Gastroesophageal sphincter (tissue), 4 donors: ENCODE measurements at places on chromosomes 16 and 17.
A peak's percentile ranks its signal among the peaks of the same experiment; 100 is the strongest.

DNA sequence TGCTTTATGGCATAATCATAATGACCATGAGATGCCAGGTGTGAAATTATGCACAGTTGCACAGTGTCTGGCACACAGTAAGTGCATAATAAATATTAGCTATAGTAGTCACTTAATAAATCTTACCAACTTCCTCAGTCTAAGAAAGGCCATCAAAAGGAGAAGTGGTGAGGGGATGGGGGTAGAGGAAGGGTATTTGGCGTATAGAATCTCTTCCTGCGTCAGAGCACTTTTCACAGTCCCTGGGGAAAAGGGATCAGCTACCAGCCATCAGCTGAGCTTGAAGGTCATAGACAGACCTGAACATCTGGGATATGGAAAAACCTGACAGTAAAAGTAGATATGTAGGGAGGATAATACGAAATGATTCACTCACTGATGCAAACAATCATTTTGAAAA lies 5.8 kb downstream of the CRHR1 start:
- no peaks in the 10 kb centered on the region for H3K4me1 ChIP-seq
- H3K4me3 ChIP-seq = no peak overlapping the region
- H3K27ac ChIP-seq = no peak overlapping the region
- no peak for ATAC-seq
- H3K36me3 ChIP-seq = no peaks in the 10 kb centered on the region

GRCh38 chr16:84568066-84568465 lies 49.8 kb downstream of the COTL1 start:
- H3K4me1 ChIP-seq = no peaks in the 10 kb centered on the region
- no peaks in the 10 kb centered on the region for H3K36me3 ChIP-seq
- ATAC-seq = no peak
- no peak overlapping the region for H3K4me3 ChIP-seq

GRCh38 chr16:62853887-62854286 lies 817.6 kb upstream of the CDH8 start:
- no peak for ATAC-seq
- H3K27ac ChIP-seq = no peak overlapping the region
- H3K4me3 ChIP-seq = no peak overlapping the region
- H3K36me3 ChIP-seq = no peaks in the 10 kb centered on the region

- peaks cover 8% of the 10 kb centered on the region for H3K4me1 ChIP-seq
- H3K27ac ChIP-seq = no peak within 1 kb of the TSS
- peak within 1 kb of the TSS; percentile 18 for H3K4me3 ChIP-seq
- H3K27me3 ChIP-seq = peaks cover 98% of the 10 kb centered on the region
- no peak for ATAC-seq
These were observed at the start of gene IKZF3 for GRCh38 chr17:39863918-39864746. IKZF3 (minus strand) TSS chr17:39864312; CDS start chr17:39864126, 186 bp downstream.

GRCh38 chr17:5800131-5800530 lies 215.8 kb upstream of the NLRP1 start:
- H3K36me3 ChIP-seq = no peaks in the 10 kb centered on the region
- H3K4me1 ChIP-seq = no peaks in the 10 kb centered on the region
- no peak for ATAC-seq
- peaks cover 65% of the 10 kb centered on the region for H3K27me3 ChIP-seq
- H3K27ac ChIP-seq = no peak overlapping the region
- no peak overlapping the region for H3K4me3 ChIP-seq

- no peak overlapping the region for H3K27ac ChIP-seq
- ATAC-seq = no peak
- no peak overlapping the region for H3K4me3 ChIP-seq
- no peaks in the 10 kb centered on the region for H3K36me3 ChIP-seq
- no peaks in the 10 kb centered on the region for H3K4me1 ChIP-seq
These were observed 106.7 kb downstream of the CMIP start for GRCh38 chr16:81551151-81551808.

- no peak for ATAC-seq
- H3K4me3 ChIP-seq = no peak overlapping the region
- no peaks in the 10 kb centered on the region for H3K27me3 ChIP-seq
- H3K4me1 ChIP-seq = peaks cover 9% of the 10 kb centered on the region
- H3K36me3 ChIP-seq = peaks cover 38% of the 10 kb centered on the region
These were observed 2.2 kb downstream of the LMF1 start for GRCh38 chr16:968620-969019.

- H3K27ac ChIP-seq = no peak overlapping the region
- no peak for ATAC-seq
- no peaks in the 10 kb centered on the region for H3K36me3 ChIP-seq
- H3K27me3 ChIP-seq = peaks cover 16% of the 10 kb centered on the region
- no peak overlapping the region for H3K4me3 ChIP-seq
- no peaks in the 10 kb centered on the region for H3K4me1 ChIP-seq
These were observed 220.6 kb downstream of the CDRT15L2 start for GRCh38 chr17:20800146-20800545.

GRCh38 chr16:12344577-12345343 lies 368.2 kb downstream of the SNX29 start:
- no peaks in the 10 kb centered on the region for H3K27me3 ChIP-seq
- H3K27ac ChIP-seq = no peak overlapping the region
- H3K4me3 ChIP-seq = no peak overlapping the region
- H3K36me3 ChIP-seq = no peaks in the 10 kb centered on the region
- H3K4me1 ChIP-seq = peaks cover 6% of the 10 kb centered on the region
- no peak for ATAC-seq

DNA sequence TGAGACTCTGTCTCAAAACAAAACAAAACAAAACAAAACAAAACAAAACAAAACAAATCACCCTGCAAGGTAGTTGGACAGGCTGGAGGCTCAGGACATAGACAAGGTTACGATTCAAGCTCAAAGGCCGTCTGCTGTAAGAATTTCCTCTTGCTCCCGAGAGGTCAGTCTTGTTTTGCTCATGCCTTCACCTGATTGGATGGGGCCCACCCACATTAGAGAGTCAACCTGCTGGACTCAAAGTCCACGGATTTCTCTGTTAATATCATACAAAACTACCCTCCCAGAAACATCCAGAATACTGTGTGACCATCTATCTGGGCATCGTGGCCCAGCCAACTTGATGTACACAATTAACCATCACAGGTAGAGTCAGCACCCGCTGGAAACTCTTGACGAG lies 330.0 kb upstream of the EEF2KMT start:
- H3K27me3 ChIP-seq = peaks cover 9% of the 10 kb centered on the region
- no peak for ATAC-seq
- no peaks in the 10 kb centered on the region for H3K4me1 ChIP-seq
- no peak overlapping the region for H3K27ac ChIP-seq

DNA sequence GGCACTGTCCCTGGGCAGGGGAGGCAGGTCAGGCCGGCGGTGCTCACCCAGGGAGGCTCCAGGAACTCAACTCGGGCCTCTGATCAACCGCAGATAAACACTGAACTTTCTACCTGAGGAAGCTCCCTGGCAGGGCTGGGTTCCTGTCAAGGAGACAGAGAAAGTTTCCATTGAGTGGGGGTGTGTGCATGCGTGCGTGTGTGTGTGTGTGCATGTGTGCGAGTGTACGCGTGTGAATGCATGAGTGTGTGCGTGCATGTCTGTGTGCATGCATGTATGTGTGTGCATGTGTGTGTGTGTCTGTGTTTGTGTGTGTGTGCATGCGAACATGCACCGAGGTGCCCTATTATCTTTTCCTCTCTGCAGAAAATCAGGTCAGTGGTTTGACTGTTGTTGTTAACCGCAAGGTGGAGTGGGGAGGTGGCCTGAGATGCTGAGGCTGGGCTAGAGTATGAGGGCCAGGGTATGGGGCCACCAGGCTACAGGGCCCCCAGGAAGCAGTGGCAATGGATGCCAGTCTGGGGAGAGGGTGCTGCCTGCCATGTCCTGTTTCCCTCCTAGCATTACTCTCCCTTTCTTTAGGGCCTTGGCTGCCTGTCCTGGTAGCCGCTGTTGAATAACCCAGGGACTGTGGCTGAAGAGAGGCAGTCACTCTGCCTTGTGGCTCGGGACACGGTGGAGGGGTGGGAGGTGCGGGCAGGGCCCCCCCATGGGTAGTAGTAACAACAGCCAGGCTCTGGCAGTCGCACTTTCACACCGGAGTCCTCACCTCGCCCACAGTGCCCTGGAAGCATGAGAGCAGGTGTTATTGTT lies 24.0 kb downstream of the CCR7 start:
- no peak overlapping the region for H3K4me3 ChIP-seq
- H3K27ac ChIP-seq = peak overlapping the region; percentile 92
- no peak for ATAC-seq
- no peaks in the 10 kb centered on the region for H3K36me3 ChIP-seq
- peaks cover 55% of the 10 kb centered on the region for H3K4me1 ChIP-seq

GRCh38 chr17:73358668-73359067 lies 46.9 kb upstream of the CDC42EP4 start:
- H3K27me3 ChIP-seq = no peaks in the 10 kb centered on the region
- no peaks in the 10 kb centered on the region for H3K36me3 ChIP-seq
- no peak for ATAC-seq
- H3K27ac ChIP-seq = no peak overlapping the region
- peaks cover 39% of the 10 kb centered on the region for H3K4me1 ChIP-seq

GRCh38 chr16:67948015-67948414 lies 4.1 kb upstream of the LCAT start:
- peaks cover 95% of the 10 kb centered on the region for H3K36me3 ChIP-seq
- peaks cover 61% of the 10 kb centered on the region for H3K4me1 ChIP-seq
- no peak for ATAC-seq
- no peak overlapping the region for H3K4me3 ChIP-seq

DNA sequence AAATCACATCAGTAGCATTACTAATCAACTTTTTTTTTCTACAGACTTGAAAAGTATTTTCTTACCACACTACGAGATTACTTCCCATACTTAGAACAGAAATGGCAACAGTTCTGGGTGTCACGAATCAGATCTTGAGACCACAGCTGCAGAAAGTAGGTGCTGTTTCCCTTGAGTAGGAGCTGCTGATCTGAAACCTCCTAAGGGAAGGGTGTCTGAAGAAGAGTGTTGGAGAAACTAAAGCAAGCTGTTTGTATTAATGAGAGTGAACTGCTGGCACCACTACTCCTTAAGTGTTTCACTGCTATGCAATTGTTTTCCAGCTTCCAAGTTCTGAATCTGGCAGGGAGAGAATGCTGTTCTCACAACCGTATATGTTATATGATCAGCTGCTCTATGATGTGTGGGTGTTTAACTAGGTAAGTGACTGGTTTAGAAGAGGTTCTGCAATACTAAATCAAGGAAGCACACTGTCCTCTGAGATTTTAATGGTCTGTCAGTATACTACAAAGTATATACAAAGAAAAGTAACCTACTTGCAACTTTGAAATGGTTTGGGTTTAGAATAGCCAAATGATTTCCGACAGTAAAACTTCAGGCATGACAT lies 3.3 kb downstream of the ZNF652 start:
- peak overlapping the region; percentile 14 for H3K4me3 ChIP-seq
- peak overlapping the region; percentile 2 for H3K27ac ChIP-seq
- no peak for ATAC-seq
- no peaks in the 10 kb centered on the region for H3K27me3 ChIP-seq
- H3K4me1 ChIP-seq = peaks cover 83% of the 10 kb centered on the region

GRCh38 chr17:38584350-38584925 lies 21.3 kb downstream of the SRCIN1 start:
- H3K27me3 ChIP-seq = peaks cover 78% of the 10 kb centered on the region
- peak; percentile 80 for ATAC-seq
- peaks cover 27% of the 10 kb centered on the region for H3K4me1 ChIP-seq
- no peak overlapping the region for H3K4me3 ChIP-seq
- no peaks in the 10 kb centered on the region for H3K36me3 ChIP-seq

DNA sequence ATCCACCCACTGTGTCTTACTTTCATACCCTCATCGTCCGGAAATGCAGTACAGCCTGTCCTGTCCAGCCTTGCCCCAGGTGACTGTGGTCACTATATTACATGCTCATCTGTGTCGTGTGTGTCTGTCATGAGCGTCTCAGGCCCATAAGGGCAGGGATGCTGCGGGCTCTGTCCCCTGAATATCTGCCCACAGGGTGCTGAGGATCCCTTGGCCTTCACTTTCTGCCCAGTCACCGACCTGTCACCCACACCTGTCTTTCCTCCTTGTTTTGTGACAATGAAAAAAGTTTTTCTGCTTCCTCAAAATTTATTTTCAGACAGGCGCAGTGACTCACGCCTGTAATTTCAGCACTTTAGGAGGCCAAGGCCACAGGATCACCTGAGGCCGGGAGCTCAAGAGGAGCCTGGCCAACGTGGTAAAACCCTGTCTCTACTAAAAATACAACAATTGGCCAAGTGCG lies 1.4 kb upstream of the CTRB1 start:
- no peaks in the 10 kb centered on the region for H3K36me3 ChIP-seq
- no peak for ATAC-seq
- H3K4me1 ChIP-seq = no peaks in the 10 kb centered on the region
- no peaks in the 10 kb centered on the region for H3K27me3 ChIP-seq

DNA sequence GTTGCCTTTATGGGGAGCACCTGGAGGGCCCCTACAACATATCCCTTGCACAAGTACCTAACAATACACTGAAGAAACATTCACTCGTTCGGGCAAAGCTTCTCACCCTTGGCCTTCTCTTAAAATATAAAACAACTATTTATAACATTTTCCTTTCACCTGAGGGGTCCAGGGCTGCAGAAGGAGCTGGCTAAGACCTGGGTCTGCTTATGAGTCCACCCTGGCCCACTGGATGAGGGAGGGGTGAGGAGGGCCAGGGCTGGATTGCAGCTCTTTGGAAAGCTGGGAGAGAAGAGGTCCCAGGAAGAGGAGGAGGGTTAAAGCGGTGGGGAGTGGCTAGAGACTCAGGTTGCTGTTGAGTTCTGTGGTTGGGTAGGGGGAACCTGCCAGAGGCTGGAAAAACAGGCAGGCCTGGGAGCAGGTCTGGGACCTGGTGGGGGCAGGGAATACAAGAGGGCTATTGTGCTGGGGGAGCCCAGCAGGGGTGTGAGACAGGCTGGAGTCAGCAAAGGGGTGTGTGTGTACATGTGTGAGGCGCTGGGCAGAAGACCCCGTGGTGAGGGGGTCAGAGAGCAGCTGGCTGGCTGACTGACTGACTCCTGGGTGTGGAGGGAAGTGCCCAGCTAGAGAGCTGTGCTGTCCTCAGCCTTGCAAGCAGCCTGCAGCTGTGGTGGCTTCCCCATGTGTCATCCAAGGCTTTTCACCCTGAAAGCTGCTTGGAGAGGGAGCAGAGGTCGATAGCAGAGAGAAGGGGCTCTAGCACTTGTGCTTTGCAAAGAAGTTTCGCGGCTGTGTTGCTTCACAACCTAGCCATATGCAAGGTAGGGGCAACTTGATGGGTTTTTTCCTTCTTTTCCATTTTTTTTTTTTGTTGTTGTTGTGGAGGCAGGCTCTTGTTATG lies 10.2 kb upstream of the MRC2 start:
- H3K36me3 ChIP-seq = peaks cover 52% of the 10 kb centered on the region
- H3K4me1 ChIP-seq = no peaks in the 10 kb centered on the region
- no peak for ATAC-seq
